Left lung (tissue), 14 donors: ENCODE measurements at places on chromosomes 1 and 21.

DNA sequence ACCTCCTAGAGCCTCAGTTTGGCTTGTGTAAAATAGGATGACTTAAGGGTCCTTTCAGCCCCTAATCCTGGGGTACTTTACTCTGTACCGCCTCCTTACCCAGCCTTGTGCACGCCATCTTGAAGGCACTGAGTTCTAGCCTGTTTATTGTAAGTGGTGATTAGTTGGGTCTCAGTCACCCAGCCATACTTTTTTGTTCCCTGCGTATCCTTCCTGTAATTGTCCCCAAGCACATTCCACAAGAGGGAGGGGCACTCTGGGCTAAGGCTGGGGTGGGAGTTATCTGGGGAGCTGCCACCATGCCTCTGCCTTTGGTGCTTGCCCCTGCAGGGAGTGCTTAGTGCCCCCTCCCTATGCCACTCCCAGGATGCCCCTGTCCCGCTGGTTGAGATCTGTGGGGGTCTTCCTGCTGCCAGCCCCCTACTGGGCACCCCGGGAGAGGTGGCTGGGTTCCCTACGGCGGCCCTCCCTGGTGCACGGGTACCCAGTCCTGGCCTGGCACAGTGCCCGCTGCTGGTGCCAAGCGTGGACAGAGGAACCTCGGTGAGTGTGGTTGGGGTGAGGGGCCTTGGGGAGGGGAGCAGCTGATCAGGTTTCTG, 856 bp downstream of the FDPS start:
- DNase-seq: peak; percentile 35

DNA sequence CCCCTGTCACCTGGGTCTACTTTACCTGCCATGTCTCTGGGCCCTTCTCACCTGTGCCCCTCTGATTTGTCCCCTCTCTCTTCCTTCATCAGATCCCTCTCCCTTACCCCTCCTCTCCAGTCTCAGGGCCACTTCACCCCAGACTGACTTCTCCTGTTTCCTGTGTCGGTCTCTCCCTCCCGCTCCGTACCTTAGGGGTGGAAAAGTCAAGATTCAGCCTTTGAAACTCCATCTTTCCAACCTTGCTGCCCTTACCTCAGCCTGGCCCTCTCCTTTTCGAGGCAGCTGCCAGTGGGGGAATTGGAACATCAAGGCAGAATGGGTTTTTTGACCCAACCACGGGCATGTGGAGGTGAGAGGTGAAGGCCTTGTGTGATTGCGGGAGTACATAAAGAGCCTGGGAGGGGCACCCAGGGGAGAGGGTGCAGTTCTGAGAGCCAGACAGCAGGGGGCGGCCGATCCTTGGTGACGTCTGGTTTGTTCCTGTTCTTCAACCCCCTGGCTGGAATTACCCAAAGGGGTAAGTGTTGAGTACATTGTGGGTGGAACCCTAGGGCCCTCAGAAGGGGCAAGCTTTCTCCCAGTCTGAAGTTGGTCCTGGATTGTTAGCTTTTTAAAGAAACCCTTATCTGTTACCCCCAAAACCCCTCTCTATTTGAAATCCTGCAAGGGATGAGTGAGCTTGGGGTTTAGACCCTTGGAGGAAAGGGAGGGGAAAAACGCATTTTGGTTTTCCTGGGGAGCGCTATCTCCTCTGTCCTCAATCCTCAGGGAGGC, 12.3 kb upstream of the DMBX1 start:
- peak; percentile 92 for DNase-seq

- DNase-seq: no peak
These were observed 22.7 kb downstream of the ZBTB8OS start for GRCh38 chr1:32627596-32628162.

GRCh38 chr1:247440001-247440620, 17.8 kb downstream of the OR2B11 start:
- no peak for DNase-seq

- no peak for DNase-seq
These were observed 206.8 kb downstream of the ZNF326 start for GRCh38 chr1:90201467-90202358.

- peak; percentile 86 for DNase-seq
These were observed 27.5 kb upstream of the TCEA3 start for GRCh38 chr1:23452011-23452411.

- no peak for DNase-seq
These were observed 96.5 kb downstream of the DAB1 start for GRCh38 chr1:57327336-57327735.

DNA sequence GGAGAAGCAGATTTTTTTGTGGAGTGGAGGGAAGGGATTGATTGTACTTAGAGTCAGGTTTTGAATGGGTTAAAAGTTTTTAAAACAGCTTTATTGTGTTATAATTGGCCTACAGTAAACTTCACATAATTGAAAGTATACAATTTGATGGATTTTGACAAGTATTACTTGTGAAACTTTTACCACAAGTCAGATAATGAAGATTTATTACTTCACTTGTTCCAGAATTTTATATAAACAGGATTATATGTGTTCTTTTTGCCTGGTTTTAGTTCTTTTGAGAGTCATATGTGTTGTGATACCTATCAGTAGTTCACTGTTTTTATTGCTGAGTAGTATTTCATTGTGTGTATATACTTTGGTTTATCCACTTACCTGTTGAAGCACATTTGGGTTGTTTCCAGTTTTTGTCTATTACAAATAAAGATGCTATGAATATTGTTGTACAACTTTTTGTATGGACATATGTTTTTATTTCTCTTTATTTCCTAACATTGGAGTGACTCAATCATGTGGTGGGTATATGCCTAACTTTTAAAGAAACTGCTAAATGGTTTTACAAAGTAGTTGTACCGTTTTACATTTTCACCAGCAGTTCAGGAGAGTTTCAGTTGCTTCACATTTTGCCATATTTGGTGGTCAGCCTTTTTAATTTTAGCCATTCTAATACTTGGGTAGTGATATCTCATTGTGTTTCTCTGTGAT, 71.0 kb downstream of the DYRK1A start:
- no peak for DNase-seq

DNA sequence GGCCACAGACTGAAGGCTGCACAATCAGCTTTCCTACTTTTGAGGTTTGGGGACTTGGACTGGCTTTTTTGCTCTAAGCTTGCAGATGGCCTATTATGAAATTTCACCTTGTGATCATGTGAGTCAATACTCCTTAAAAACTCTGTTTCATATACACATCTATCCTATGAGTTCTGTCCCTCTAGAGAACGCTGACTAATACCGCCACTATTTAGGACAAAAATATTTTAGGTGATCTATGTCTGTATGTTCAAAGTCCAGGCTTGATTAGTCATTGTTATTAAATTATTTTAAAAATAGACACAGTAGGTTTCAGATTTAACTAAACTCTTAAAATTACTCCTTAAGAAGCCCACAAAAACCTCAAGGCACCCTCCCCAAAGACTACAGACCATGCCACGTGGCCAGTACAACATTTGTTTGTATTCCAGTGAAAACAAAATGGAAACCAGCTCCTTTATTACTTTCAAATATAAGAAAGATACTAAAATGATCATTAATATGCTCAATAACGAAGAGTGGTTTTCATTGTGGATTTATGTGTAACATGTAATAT, 63.1 kb downstream of the TMPRSS15 start:
- DNase-seq: no peak

- no peak for DNase-seq
These were observed 61.2 kb upstream of the PRDX6 start for GRCh38 chr1:173415905-173416450.

DNA sequence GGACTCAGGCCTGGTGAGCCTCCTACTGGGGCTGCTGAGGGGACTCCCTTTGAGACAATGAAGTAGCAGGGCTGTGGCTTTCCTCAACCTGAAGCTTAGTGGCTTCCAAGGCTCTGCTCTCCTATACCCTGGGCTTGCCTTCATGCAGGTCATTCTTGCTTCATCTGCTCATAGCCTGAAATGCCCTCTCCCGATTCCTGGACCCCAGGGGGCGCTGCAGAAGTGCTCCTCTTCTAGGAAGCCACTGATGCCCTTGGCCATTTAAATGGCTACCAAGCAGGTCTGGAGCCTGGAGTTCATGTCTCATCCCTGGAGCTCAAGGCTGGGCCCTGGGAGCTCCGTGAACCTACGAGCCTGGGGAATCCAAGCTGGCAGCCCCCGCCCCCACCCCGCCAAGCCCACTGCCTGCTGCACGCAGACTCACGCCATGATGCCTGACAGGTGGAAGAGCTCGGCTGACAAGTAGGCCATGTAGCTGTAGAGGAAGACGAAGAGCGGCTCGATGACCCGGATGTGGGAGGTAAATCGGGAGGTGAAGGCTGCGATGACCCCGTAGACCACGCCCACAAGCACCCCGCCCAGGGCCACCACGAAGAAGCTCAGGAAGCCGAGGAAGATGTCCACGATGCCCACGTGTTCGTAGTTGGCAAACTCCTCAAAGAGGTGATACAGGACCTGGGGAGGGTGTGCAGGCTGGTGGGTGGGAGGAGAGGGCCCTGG, 45.7 kb downstream of the SLC9A1 start:
- DNase-seq: no peak

DNA sequence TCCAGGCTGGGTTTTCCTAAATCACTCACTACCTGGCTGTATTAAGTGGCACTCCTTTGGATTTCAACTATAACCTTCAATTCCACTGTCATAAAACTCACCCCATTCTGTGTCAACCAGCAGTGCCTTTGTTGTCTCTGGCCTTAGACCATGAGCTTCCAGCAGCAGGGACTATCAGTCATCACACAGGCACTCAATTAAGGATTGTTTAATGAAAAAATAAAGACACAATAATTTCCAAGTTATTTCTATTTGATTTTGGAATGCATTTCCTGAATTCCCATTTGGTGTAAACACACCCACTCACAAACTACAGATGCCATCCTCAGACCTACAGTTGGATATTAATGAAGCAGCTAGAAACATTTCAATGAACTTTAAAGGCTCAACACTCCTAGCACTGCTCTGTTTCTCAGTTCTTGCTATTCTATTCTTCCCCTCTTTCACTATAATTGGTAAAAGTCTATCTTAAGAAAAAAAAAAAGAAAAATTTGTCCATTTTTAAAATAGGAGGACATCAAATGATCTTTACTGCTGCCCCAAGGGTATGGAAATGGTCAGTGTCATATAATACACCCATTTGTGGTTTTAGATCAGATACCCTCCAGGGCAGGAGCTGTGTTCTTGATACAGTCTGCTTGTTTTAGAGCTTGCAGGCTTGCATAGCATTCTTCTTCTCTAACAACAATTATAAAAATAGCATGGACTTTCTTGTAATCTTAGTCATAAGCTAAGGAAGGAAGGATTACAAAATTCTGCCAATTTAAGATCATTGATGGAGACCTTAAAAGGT, 156.4 kb downstream of the PTGER3 start:
- no peak for DNase-seq

DNA sequence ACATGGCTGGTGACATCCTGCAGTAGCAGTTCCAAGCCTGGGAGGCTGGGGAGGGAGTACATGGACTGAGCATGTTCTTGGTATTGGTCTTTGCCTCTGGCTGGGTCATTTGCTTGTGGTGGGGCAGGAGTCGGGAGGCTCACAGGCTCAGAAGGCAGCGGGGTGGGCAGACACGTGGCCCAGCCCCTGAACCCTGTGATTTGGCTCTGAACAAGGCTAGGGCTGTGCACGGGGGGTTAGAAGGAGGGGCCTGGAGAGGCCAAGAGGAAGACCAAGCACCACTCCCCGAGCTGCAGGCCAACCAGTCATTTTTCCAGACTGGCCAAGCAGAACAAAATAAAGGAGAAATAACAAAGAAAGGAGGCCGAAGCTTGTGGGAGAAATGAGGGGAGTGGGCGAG, 9.7 kb upstream of the PRELP start:
- peak; percentile 46 for DNase-seq

DNA sequence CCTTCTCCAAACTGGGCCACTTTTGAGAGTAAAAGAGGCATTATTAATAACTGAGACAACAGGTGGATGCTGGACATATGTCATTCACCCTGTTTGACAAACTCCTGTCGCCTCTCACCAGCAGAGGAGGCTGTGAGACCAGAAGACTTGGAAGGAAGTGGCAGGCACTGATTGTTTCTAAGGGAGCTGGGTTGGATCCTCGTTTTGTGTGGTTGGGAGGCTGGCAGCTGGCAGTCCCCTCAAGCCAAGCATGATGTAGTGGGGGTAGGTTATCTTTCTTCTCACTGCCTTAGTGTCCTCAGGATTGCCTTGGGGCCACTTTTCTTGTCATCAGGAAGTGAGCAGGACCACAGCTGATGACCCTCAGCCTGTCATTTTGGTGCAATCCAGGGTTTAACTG, 86.5 kb upstream of the KCNJ15 start:
- DNase-seq: peak; percentile 33
